Thoracic aorta (tissue), 2 donors: ENCODE measurements at places on chromosomes 2 and 18. TPM values are rescaled to one million over a fixed set of nuclear protein-coding genes. Genes with fewer than 3 reads are reported as not detected.

Gene GCG
- total RNA-seq: not detected

Gene TMEM37
- 12.3 TPM for total RNA-seq

Gene SERPINB11
- not detected for total RNA-seq

Gene SIX3
- 0.14 TPM for total RNA-seq

Gene EGR4
- not detected for total RNA-seq

Gene MC5R
- not detected for total RNA-seq

Gene THSD7B
- 12.7 TPM for total RNA-seq

Gene FHOD3
- total RNA-seq: 24.9 TPM

Gene LAMA1
- 0.56 TPM for total RNA-seq

Gene SCN9A
- 4.5 TPM for total RNA-seq

Gene HNRNPLL
- total RNA-seq: 64.7 TPM

Gene GPR75
- total RNA-seq: 6.7 TPM

Gene TUBA3E
- total RNA-seq: not detected

Gene SCN7A
- 3.0 TPM for total RNA-seq

Gene C2orf80
- not detected for total RNA-seq

Gene WDCP
- 21.3 TPM for total RNA-seq

Gene DPP4
- 2.1 TPM for total RNA-seq

Gene POTEF
- not detected for total RNA-seq

Gene C18orf63
- total RNA-seq: not detected

Gene MAP4K3
- total RNA-seq: 58.8 TPM

Gene DNAH7
- total RNA-seq: 2.0 TPM

Gene CGREF1
- total RNA-seq: 18.8 TPM

Gene C2orf76
- 6.5 TPM for total RNA-seq

Gene UGT1A3
- not detected for total RNA-seq

Gene AGFG1
- 85.9 TPM for total RNA-seq

Gene CNDP1
- not detected for total RNA-seq

Gene NR4A2
- total RNA-seq: 4.4 TPM

Gene TACR1
- total RNA-seq: 3.9 TPM

Gene TNFRSF11A
- 14.2 TPM for total RNA-seq

Gene SERPINB7
- not detected for total RNA-seq

Gene KATNAL2
- total RNA-seq: 5.6 TPM

Gene LBX2
- 0.54 TPM for total RNA-seq

Gene CYP27A1
- 37.8 TPM for total RNA-seq

Gene ERCC3
- total RNA-seq: 36.7 TPM

Gene ZDBF2
- 12.7 TPM for total RNA-seq

Gene SPP2
- total RNA-seq: not detected
